CD4-positive, CD25-positive, alpha-beta regulatory T cell (primary cell): ENCODE measurements at places on chromosomes 6 and 20. TPM values are rescaled to one million over a fixed set of nuclear protein-coding genes. Genes with fewer than 3 reads are reported as not detected.

- no peaks in the 10 kb centered on the region for H3K4me1 ChIP-seq
- H3K27me3 ChIP-seq, result no peaks in the 10 kb centered on the region
- no peak overlapping the region for H3K4me3 ChIP-seq
- no peak overlapping the region for H3K27ac ChIP-seq
Observed at GRCh38 chr6:38131527-38131965, 312.0 kb downstream of the ZFAND3 start.

GRCh38 chr20:38061109-38061508 is 27.6 kb downstream of the RPRD1B start:
- no peak overlapping the region for H3K27ac ChIP-seq
- H3K4me1 ChIP-seq, result peaks cover 7% of the 10 kb centered on the region
- no peak overlapping the region for H3K4me3 ChIP-seq

- DNase-seq, result no peak
- peaks cover 8% of the 10 kb centered on the region for H3K27me3 ChIP-seq
- no peak overlapping the region for H3K27ac ChIP-seq
- no peaks in the 10 kb centered on the region for H3K36me3 ChIP-seq
- H3K4me1 ChIP-seq, result no peaks in the 10 kb centered on the region
- no peak overlapping the region for H3K4me3 ChIP-seq
Observed at GRCh38 chr6:43942011-43942442, 172.0 kb downstream of the VEGFA start.

The CST4 gene
- total RNA-seq, result not detected

The PPP1R16B gene
- 84.1 TPM for total RNA-seq

DNA sequence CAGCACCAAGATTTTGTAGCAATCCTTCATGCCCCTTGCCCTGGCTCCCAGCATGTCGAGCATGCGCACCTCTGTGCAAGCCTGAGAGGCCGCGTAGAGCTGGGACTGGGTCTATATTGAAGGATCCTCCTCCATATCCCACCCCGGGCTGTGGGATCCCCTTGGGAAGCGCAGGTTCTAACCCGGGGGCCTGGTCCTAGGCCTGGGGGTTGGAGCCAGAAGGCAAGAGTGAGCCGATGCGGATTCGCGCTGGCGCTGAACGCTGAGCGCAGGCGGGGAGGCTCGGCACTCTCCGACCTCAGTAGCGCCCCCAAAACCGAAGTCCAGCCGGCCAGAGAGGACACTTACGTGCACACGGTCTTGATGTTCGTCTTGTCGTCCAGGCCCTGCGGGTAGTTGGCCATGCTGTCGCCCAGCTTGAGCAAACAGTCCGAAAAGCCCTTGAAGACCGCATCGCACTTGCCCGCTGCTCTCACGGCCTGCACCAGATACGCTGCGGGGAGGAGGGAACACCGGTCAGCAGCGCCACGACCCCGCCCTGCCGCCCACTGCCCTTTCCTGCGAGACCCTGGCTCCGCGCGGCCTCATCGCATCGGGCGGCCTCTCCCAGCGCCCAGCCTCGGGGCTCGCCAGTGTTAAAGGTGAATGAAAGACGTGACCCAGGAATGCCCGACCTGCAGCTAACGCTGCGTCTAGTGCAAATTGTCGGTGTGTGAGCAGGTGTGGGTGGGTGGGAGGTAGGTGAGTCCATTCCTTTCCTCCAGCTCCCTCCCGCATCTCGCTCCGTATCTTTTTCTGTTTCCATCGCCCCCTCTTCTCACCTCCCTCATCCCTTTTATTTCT is 4.5 kb downstream of the NRN1 start:
- H3K27ac ChIP-seq, result no peak overlapping the region
- H3K4me1 ChIP-seq, result peaks cover 68% of the 10 kb centered on the region
- no peaks in the 10 kb centered on the region for H3K36me3 ChIP-seq
- H3K27me3 ChIP-seq, result peaks cover 62% of the 10 kb centered on the region

The CNBD2 gene
- 24.8 TPM for total RNA-seq

DNA sequence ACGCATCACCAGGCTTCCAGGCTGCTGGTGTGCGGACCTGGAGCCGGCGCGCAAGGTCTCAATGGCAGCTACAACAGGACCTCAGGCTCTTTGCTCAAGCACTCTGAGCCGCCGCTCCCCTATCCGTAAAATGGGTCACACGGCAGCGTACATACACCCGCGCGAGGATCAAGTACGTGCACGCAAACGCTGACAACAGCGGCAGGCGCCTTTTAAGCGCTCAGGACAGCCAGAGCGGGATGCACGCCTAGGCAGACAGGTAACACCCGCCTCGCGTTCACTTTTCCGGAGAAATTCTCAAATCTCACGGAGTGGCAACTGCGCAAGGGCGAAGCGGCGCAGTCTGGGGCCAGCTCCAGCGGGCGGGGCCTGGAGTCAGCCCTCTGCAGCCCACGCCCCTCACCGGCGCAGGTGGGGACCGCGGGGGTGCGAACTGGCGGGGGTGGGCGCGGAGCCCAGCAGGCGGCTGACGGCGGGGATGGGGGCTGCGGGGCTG is 535 bp downstream of the EXOC2 start:
- peak overlapping the region; percentile 92 for H3K27ac ChIP-seq
- DNase-seq, result peak; percentile 88
- peaks cover 34% of the 10 kb centered on the region for H3K4me1 ChIP-seq
- no peaks in the 10 kb centered on the region for H3K27me3 ChIP-seq

The PACRG gene
- 0.44 TPM for total RNA-seq

- no peak overlapping the region for H3K4me3 ChIP-seq
- no peak for DNase-seq
- no peaks in the 10 kb centered on the region for H3K27me3 ChIP-seq
- H3K27ac ChIP-seq, result no peak overlapping the region
- H3K36me3 ChIP-seq, result no peaks in the 10 kb centered on the region
- no peaks in the 10 kb centered on the region for H3K4me1 ChIP-seq
Observed at GRCh38 chr6:134363323-134364039, 45.6 kb upstream of the SGK1 start.

DNA sequence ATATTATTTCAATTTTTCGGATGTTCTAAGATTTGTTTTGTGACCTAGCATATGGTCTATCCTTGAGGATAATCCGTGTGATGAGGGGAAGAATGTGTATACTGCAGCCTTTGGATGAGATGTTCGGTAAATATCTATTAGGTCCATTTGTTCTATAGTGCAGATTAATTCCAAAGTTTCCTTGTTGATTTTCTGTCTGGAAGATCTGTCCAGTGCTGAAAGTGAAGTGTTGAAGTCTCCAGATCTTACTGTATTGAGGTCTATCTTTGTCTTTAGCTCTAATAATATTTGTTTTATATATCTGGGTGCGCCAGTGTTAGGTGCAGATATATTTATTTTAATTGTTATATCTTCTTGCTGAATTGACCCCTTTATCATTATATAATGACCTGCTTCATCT is 32.2 kb upstream of the SNAP91 start:
- H3K36me3 ChIP-seq, result no peaks in the 10 kb centered on the region
- no peak for DNase-seq
- H3K27ac ChIP-seq, result no peak overlapping the region
- H3K27me3 ChIP-seq, result no peaks in the 10 kb centered on the region
- no peaks in the 10 kb centered on the region for H3K4me1 ChIP-seq
- no peak overlapping the region for H3K4me3 ChIP-seq

The RBBP8NL gene
- not detected for total RNA-seq

GRCh38 chr6:141252828-141253608 is 879.7 kb upstream of the GJE1 start:
- no peaks in the 10 kb centered on the region for H3K4me1 ChIP-seq

DNA sequence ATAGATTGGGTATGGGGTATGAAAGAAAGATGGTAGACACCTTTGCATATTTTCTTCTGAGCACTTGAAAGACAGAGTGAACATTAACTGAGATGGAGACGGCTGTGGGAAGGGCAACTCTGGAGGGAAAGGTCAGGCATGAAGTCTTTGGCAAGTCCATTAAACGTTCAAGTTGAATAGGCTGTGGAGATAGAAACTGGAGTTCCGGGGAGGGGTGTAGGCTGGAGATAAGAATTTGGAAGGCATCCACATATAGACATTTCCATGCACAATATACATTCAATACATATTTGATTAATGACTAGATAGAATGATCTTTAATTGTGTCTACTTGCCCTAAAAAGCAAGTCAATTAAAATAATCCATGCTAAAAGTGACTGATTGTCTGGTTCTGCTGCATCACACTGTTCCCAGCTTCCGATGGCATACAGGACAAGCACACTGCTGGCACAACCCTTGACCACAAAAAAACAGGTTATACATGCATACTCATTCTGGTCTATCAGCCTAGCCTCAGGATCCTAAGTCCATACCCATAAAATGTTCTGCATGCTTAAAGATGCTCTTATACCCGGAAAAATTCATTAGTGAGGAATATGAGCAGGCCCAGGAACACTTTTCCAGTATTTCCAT is 1.9 kb upstream of the MYLK4 start:
- DNase-seq, result no peak
- H3K4me3 ChIP-seq, result no peak overlapping the region
- H3K27ac ChIP-seq, result no peak overlapping the region
- H3K27me3 ChIP-seq, result peaks cover 22% of the 10 kb centered on the region
- no peaks in the 10 kb centered on the region for H3K36me3 ChIP-seq
